ENCODE measurements at places on chromosomes 3 and 15. TPM values are rescaled to one million over a fixed set of nuclear protein-coding genes. Genes with fewer than 3 reads are reported as not detected.

RBPMS2 gene
- total RNA-seq = not detected

IL5RA gene
- total RNA-seq = not detected

UQCRC1 gene
- total RNA-seq = 300 TPM

TRA2B gene
- 139 TPM for total RNA-seq

STRC gene
- 0.30 TPM for total RNA-seq

Data from smooth muscle cell of the umbilical artery (primary cell).